ENCODE measurements at places on chromosomes 2 and 18.

GRCh38 chr2:61045226-61045625 is 20.4 kb upstream of the SANBR start:
- DNase-seq = no peak

DNA sequence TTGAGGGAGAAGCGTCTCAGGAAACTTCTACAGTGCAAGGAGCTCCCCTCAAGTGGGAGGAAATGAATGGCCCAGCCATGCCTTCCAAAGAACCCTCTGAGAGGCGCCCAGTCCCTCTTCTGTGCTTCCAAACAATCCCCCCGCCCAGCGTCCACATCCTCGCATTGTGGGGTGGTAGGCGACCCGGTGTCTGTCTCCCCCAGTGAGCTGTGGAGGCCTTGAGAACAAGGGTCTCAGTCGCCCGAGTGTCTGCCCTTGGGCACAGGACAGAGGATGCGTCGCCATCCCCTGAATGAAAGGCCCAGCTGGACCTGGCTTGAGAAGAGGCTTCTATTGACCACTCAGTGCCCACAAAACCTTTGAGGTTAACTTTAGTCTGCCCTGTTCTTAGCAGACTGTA is 29.7 kb downstream of the INPP5D start:
- DNase-seq = no peak

DNA sequence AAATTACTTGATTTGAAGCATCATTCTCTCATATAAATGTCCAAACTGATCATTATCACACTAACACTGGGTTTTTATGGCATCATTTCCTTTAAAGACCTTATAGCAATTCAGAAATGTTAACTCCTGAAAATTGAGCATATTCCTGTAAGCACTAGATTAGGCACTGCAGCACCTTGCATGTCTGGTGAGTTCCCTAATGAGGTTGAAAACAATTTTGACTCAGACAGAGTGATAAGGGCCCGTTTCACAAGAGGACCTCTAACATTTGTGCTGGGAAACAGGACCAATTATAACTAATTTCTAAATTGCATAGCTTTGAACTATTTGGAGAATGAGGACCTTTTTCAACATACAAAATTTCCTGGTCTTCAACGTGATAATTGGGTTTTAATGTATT is 69.9 kb downstream of the OSBPL6 start:
- no peak for DNase-seq

DNA sequence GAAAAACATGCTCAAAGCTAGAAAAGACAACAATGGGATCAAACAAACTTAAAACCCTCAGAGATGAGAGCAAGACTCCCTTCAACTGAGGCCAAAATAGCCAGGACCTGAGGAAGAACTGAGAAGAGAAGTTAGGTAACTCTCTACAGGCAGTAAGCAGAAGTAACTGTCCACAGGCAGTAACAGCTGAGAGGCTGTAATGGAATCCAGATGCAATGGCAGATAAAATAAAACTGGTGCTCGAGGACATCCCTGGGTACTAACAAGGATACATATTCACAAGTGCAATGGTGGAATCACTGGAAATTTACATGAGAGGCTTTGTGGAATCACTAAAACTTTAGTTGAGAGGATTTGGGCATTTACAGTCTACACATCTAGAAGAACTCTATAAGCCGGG is 30.4 kb upstream of the C2orf66 start:
- DNase-seq = no peak

DNA sequence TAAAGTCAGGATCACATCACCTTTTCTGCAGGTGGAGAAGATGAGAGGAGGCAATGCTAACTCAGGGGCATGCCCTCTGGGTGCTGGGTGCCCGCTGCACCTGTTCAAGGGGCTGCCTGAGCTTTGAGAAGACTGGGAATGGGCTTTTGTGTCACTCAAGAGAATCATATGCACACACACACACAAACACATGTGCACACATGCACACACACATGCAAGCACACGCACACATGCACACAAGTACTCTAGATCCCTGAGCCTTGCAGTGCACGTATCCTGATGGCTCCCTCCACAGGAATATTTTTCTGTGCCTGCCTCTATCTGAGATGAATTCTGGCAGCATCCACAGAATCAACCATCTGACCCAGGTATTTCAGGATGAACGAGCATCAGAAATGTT is 110.0 kb upstream of the TEX51 start:
- DNase-seq = no peak

DNA sequence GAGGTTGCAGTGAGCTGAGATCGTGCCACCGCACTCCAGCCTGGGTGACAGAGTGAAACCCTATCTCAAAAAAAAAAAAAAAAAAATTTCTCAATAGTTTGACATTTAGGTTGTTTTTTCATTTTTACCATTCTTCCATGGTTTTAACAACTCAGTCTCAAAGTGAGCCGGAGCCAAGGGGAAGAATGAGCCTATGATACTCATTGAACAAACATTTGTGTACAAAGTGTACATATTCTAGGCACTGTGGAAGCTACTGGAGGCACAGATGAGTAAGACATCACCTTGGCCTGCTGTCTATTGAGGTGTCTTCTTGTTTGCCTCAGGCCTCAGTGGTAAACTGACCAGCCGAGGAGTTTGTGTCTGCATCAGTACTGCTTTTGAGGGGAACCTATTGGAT is 21.9 kb downstream of the CENPO start:
- no peak for DNase-seq

DNA sequence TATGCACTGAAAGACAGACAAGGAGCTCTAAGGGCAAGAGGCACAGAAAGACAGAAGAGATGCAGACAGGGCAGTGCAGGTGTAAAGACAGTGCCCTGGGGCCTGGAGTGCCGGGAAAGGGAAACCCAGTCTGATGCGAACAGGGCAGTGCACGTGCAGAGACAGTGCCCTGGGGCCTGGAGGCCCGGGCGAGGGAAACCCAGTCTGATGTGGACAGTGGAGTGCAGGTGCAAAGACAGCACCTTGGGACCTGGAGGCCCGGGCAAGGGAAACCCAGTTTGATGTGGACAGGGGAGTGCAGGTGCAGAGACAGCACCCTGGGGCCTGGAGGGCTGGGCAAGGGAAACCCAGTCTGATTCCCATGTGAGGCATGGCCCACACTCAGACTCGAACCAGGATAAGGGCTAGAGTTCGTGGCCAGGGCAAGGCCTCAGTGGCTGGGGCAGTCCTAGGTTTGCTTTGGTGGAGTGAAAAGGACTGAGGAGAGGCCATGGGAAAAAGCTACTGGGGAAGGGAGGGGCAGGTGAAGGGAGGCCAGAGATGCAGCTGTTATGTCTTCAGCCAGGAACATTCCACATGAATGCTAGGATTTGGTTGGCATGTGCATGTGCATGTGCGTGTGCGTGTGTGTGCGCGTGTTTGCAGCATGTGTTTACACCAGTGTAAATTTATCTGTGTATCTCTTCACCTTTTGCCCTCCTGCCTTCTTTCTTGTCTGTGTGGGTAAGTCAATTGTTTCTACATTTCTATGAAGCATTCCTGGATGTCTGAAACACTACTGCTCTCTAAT is 39.1 kb upstream of the DNMT3A start:
- no peak for DNase-seq

GRCh38 chr18:28691496-28691840 is 514.5 kb upstream of the CDH2 start:
- no peak for DNase-seq

DNA sequence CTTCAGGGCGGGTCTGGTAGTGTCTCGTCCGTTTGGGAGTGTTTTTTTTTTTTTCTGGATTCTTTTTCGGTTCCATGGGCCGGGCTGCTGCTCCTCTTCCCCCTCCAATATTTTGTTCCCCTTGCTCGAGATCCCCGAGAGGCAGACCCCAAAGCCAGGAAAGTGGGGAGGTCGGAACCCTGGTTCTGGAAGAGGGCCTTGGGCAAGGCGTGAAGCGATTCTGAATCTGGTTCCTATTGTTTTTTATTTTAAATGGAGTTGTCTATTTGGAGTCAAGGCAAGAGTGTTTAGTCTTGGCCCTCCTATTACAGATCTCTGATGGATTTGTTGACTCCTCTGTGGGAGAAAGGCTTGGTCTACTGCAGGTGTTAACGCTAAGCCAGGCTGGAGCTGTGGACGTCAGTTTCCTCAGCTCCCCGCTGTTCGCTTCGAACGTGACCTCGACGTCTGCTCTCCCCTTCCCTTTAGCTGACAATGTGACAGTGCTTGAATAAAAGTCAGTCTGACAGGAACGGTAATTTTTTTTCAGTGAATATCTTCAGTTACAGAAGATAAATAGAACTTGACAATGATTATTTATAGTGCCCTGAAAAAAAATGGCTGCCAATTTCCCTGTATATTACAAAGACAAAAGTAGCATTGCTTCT is 683 bp upstream of the DNAJC27 start:
- DNase-seq = no peak

- DNase-seq = no peak
Measured at GRCh38 chr2:237760506-237761502, 37.8 kb upstream of the RBM44 start.

GRCh38 chr2:2564300-2565078 is 233.4 kb upstream of the MYT1L start:
- DNase-seq = no peak

DNA sequence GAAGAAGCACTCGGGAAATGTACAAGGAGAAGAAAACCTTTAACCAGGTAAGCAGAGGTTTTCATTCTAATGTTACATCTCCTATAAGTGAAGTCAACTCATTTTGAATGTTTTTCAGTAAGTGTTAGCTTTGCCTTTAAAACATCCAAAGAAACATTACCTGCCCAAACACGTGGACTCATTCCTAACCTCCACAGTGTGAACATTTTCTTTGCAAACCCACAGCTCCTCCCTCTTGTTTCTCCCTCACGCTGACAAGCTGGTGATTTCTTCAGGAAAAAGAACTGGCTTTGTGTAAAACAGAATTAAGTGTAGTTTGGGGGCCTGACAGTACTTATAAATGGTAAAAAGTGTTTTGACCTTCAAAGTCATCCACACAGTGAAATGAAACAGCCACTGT is 72.5 kb downstream of the MTCL1 start:
- DNase-seq = no peak

DNA sequence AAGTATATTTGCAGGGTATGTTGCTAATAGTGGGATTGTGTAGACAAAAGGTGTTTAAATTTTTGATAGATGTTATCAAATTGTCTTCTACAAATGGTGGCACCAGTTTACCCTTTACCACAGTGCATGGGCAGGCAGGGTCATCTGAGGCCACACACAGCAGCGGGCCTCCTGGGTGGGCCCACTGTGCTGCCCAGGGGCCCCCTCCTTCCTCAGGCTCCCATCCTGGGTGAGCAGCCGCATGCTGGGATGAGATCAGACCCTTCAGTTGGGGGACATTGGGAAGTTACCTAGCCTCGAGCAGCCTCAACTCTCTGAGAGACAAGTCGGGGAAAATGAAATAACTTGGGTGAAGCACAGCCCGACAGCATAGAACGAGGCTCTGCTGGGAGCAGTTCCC is 9.7 kb downstream of the MYO7B start:
- DNase-seq = no peak

All from stimulated activated CD4-positive, alpha-beta T cell treated with anti-CD3 and anti-CD28 coated beads, TNF-alpha, amount 100 ng/mL, for 1 hour (primary cell).